NCI-H1694 (cell line): ENCODE measurements at places on chromosomes 12 and 14.

- DNase-seq, result peak; percentile 96
These were observed 4.6 kb upstream of the NGB start for GRCh38 chr14:77275601-77276017.

DNA sequence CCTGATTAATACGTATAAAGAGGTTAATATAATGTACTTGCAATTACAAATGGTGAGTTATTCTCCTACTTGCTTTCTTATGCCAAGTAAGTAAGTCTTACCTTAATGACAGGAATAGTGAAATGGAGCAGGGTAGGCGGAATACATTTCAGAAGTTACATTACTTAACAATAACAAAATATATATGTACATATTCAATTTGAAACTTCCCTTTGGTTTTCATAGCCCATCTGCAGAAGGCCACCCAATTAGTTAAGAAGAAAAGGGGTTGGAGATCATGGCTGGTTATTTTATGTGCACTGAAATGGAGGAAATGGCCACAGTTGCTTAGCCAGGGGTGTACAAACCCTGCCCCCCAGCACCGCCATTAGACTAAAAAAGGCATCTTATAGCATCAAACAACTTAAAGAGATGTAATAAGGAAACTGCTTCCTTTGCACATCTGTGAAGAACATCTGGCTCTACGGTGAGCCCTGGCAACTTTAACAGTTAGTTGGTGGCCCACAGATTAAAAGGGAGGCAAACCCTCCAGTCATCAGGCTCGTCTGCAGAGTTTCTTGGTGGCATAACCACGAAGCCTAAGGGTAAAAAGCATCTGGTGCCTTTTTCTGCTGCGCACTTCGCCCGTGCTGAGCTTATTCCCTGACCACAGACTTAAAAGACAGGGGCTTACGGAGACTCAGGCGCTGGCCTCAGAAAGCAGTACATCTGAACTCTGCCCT, 38.8 kb upstream of the DACT1 start:
- DNase-seq, result no peak

DNA sequence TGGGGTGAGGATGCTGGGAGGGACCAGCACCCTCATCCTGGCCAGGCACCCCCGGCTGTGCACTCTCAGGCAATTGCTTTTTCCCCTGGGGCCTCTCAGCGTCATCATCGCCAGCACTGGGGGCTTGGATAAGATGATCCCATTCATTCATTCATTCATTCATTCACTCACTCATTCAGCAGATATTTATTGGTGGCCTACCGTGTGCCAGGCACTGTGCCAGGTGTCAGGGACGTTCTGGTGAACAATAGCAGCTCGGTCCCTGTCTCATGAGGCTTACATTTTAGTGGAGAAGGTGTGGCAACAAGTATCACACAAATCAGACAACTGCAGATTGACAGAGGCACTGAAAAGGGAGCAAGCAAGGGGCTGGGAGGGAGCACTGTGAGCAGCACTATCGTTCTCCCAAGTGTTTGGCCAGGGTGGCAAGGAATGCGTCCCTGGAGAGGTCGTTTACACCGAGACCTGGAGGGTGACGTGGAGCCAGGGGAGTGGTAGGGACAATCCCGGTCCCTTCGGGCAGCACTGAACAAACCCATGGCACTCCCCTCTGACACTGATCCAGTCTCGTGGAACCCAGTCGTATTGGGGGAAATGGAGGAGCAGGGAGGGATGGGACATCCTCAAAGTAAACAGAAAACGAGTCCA, 124.1 kb downstream of the PAPOLA start:
- no peak for DNase-seq

- peak; percentile 46 for DNase-seq
These were observed 1.0 kb upstream of the CDK17 start for GRCh38 chr12:96401076-96401871.

GRCh38 chr12:8047842-8048241, 15.3 kb downstream of the FOXJ2 start:
- no peak for DNase-seq

DNA sequence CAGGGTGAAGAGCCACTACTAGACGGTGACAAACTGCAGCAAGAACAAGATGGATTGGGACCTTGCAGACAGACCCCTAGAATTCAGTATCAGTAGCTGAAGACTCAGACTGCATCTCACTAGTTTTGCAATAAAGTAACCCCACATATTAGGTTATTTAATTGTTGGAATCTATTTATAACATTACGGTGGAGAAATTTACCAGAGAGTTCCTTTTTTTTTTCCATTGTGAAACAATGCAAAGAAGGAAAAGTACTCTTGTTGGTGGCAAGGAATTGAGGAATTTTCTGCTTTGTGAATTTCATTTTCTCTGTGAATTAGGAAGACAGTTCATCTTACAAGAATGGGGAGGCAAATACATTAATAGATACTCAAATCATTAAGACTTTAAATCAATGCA, 185.7 kb upstream of the PPFIA2 start:
- DNase-seq, result no peak
